ENCODE measurements at places on chromosomes 16 and 17.

DNA sequence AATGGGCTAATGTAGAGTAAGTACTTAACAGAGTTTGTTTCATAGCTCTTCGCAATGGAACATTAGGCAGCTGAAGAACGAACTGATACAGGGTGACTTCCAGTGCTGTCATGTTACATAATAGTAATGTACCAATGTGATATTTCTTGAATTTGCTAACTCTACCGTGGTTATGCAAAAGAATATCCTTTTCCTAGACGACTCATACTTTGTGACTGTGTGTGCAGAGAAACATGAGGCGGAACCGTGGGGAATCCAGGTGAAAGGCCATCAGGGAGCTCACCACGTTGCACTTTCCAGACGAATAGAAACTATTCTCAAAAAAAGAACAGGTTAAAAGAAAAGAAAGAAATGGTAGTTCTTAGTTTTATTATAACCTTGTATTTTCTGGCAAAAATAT, 13.2 kb downstream of the NOB1 start:
- no peak for DNase-seq

DNA sequence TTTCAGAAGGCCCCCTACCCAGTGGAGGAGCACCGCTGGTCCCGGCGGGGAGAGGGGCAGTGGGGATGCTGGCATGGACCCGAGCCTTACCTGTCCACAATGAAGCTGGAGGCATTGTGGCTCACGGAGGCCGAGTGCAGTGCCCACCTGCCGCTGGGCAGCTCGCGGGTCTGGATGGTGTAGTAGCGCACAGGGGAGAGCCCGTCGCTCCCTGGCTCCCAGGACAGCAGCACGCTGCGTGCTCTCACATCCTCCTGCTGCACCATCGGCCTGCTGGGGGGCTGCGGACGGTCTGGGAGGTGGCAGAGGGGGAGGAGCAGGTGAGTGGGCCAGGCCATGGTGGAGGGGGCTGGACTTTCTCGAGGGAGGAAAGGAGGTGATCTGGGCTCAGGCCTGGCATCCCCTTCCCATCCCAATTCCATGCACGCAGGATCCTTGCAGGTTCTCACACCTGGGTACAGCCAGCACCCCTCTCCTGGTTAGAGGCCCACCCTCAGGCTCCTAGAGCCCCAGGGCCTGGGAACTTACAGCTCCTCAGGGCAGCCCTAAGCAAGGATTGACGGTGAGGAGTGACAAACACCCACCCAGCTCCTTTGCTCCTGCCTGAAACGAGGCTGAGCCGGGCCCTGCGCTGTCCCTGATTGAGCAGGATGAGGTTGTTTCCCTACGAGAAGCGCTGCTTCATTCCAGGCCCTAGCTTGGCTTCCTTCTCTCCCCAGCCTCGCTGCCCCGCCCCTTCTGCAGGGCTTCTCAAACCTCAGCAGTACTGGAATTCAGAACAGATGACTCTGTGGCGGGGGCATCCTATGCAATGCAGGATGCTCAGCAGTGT, 76.2 kb upstream of the CDC42EP4 start:
- no peak for DNase-seq

- no peak for DNase-seq
These were observed 566.0 kb upstream of the PSMD7 start for GRCh38 chr16:73730481-73731090.

DNA sequence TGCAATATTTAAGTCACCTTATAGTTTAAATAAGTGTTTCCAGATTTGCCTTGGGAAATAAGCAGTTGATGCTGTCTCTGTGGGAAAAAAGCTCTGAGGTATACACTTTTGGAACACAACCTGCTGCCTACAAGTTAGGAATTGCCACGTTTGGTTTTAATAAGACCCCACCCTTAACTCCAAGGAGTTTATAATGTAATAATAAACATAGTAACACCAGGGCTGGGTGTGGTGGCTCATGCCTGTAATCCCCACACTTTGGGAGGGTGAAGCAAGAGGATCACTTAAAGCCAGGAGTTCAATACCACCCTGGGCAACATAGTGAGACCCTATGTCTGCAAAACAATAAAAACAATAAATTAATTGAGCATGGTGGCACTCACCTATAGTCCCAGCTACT, 15.9 kb upstream of the SMG1 start:
- DNase-seq = no peak

GRCh38 chr16:81583893-81584631, 139.5 kb downstream of the CMIP start:
- no peak for DNase-seq

DNA sequence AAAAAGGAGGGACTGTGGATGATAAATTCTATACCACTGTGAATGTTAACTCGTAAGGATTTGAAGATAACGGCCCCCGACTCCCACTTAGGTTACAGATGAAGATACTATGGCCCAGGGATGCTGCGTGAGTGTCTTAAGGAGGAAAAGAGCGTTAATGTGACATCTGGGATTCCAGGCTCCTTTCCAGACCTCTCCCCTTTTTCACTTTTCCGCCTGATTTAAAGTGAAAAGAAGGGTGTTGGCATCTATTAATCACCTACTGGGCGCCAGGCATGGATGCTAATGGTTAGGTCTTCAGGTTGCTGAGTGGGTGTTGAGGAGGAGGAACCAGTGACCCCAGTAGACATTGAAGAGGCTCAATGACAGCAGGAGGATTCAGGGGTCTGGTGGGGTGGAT, 117.8 kb downstream of the RBFOX1 start:
- no peak for DNase-seq

DNA sequence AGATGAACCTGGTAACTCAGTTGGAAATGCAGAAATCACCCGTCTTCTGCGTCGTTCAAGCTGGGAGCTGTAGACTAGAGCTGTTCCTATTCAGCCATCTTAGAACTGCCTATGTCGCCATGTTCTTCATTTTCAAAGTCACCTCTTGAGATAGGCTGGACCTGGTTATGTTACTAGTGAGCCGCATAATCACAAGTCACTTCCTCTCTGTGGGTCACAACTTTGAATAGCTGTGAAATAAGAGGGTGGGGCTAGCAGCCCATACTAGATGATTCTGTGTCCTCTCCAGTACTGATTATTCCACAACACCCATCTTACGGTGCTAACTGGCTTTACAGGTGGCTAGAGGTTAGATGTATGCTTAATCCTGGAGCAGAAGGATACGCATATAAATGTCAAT, 74.2 kb downstream of the VPS53 start:
- DNase-seq = no peak
